ENCODE measurements at places on chromosomes 1 and 21. TPM values are rescaled to one million over a fixed set of nuclear protein-coding genes. Genes with fewer than 3 reads are reported as not detected.

- DNase-seq, result no peak
Measured at GRCh38 chr1:37893673-37894072, 34.3 kb upstream of the MTF1 start.

PAQR6 gene
- 3.8 TPM for total RNA-seq

SPSB1 gene
- total RNA-seq, result 49.1 TPM

GRCh38 chr21:32886339-32886738, 114.8 kb upstream of the PAXBP1 start:
- no peak for DNase-seq
